ENCODE measurements at places on chromosomes 2 and 18. TPM values are rescaled to one million over a fixed set of nuclear protein-coding genes. Genes with fewer than 3 reads are reported as not detected.

LBX2 gene
- total RNA-seq, result 1.6 TPM

CROCC2 gene
- total RNA-seq, result not detected

- no peak for DNase-seq
Measured at GRCh38 chr2:129379411-129379810, 600.1 kb upstream of the RAB6C start.

GRCh38 chr2:40716879-40717278, 265.0 kb upstream of the SLC8A1 start:
- DNase-seq, result no peak

GRCh38 chr2:222296311-222296741, 2.5 kb downstream of the PAX3 start:
- no peak for DNase-seq

DNA sequence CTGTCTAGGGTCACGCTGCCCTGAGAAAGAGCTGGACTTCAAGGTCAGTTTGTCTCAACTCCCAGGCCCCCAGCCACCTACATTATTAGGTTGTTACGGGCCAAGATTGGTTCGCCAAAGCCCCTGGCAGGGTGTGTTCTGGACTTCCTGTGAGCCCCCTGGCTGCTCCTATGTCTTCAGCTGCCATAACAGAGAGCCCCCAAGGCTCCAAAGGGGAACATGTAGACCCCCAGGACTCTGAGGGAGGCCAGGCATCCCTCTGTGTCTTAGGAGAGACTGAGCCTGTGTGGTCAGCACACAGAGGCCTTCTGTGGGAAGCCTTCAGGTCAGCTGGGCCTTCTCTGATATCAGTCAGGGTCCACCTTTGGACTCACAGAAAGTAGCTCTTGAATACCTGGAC, 58.3 kb downstream of the INHBB start:
- DNase-seq, result no peak

Data from activated T-helper 2 cell treated with anti-CD3 and anti-CD28 coated beads, Interferon-gamma antibody, Interleukin-2, Interleukin-4, amounts not matched to agents 10 μg/mL and 5 μg/mL and 100 μg/mL, durations not matched to agents 14 hours and 24 hours and 36 hours (primary cell).